LHCN-M2 (cell line): ENCODE measurements at places on chromosomes 6 and 20. TPM values are rescaled to one million over a fixed set of nuclear protein-coding genes. Genes with fewer than 3 reads are reported as not detected.

DNA sequence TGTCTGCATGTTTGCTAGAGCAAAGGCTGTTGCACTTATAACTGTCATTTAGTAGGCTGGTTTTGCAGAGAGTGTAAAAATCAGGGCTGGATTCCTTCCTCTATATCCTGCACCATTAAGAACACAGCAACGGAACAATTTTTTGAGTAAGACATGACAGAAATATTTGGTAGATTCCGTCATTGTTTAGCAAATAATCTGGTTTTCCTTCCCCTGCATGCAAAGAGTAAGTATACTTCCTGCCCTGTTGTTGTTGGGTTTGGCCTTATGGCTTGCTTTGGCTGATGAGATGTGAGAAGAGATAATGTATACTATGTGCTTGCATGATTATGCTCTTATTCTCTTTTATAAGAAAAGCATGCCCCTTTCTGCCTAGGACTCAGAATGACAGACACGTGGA, 23.8 kb downstream of the MANEA start:
- DNase-seq = no peak

Gene DACT2
- not detected in 2 replicates for total RNA-seq

GRCh38 chr20:15895560-15896084, 677.6 kb downstream of the KIF16B start:
- no peak for DNase-seq

Gene DPPA5
- not detected in 2 replicates for total RNA-seq

GRCh38 chr6:29509239-29509638, 21.5 kb upstream of the MAS1L start:
- DNase-seq = no peak

- DNase-seq = no peak
These were observed 107.1 kb downstream of the TSHZ2 start for GRCh38 chr20:53079261-53079691.

Gene ADGRF5
- not detected in 2 replicates for total RNA-seq
